ENCODE measurements at places on chromosomes 13 and 19.

DNA sequence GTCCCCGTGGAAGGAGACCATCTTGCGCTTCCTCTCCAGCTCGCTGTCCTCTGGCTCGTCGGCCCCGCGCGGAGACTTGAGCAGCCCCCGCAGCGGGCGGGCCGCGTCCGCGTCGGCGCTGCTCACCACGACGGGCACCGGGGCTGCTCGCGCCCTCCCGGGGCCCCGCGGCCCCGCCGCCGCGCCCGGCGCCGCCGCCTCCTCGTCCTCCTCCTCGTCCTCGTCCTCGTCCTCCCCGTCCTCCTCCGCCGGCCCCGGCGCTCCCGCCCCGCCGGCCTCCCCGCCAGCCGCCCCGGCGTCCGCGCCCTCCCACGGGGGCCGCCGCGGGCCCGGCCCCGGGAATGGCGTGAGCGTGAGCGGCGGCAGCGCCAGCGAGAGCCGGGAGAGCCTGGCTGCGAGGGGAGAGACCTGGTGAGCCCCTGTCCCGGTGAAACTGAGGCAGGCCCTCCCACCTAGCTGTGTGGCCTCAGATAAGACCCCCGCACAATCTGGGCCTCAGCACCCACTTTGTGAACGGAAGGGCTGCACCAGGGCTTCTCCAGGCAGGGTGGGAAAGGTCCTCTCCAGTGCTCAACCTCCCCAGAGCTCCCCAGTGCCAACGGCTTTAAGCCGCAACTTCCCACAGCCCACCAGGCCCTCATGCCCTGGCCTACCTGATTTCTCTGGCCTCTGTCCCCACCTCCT lies 17.8 kb downstream of the LMTK3 start:
- no peak for DNase-seq

- DNase-seq, result no peak
Observed at GRCh38 chr13:22945321-22946226, 235.2 kb upstream of the SGCG start.

DNA sequence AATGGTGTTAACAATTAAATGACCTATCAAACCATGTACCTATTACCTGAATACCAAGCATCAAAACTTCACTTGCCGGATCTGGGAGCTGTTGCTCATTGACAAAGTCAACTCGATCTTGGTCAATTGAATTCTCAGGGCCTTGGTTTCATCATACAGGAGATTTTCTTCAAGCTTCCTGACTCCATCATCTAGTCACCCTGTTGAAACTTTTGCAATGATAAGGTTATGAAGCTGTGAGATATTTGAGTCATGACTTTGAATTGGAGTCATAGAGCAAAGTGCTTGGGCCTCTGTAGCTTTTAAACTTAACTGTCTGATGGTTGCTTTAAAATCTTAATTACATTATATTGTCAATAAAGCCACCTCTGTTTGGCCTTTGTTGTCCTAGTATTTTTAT lies 260.9 kb downstream of the COG6 start:
- DNase-seq, result no peak

DNA sequence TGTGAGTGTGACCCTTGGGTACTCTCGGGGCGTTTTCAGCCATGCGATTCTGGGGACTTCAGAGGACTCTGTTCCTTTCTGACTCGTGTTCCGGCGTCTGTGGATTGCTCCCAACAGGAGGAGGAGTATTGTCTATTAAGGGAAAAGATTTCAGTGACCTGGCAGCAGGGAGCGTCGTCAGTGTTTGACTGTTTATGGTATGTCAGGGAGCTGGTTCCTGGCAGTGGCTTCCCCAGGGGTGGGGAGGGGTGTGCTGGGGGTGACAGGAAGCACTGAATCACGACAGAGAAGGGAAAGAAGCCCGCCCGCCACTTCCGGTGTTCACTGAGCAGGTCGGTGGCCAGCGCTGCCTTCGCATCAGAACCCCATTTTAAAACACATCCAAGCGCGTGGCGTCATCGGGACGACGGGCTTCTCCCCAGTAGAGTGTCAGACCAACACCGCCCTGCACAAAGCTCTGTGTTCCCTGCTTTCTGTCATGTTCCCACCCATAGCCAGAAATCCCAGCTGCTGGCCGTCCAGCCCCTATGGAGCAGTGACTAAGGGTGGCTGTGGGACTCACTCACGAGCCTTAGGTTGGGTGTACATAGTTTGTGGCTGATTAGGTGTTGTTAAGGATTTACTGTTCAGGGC lies 33.8 kb downstream of the COL4A2 start:
- DNase-seq, result peak; percentile 26

- no peak for DNase-seq
Observed at GRCh38 chr13:44396701-44397580, 23.3 kb downstream of the SERP2 start.

GRCh38 chr13:99528547-99528946 lies 27.3 kb downstream of the TM9SF2 start:
- DNase-seq, result peak; percentile 37

- DNase-seq, result no peak
Observed at GRCh38 chr13:112451512-112452379, 75.6 kb downstream of the SPACA7 start.

- no peak for DNase-seq
Observed at GRCh38 chr13:42984691-42985090, 7.3 kb downstream of the EPSTI1 start.

- no peak for DNase-seq
Observed at GRCh38 chr13:113639616-113640262, 18.3 kb downstream of the ATP4B start.

DNA sequence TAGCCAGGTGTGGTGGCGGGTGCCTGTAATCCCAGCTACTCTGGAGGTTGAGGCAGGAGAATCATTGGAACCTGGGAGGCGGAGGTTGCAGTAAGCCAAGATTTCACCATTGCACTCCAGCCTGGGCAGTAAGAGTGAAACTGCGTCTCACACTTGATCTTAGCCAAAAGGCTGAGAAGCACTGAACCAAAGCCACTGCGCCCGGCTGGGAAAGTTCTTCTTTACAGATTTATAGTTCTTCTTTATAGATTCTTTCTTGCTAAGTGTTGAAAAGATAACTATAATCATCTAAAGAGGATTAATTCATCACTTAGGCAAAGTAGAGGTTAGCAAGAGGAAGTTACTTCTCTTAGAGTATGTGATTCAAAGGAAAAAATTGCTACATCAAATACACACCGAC lies 11.1 kb downstream of the ZNF417 start:
- DNase-seq, result no peak

DNA sequence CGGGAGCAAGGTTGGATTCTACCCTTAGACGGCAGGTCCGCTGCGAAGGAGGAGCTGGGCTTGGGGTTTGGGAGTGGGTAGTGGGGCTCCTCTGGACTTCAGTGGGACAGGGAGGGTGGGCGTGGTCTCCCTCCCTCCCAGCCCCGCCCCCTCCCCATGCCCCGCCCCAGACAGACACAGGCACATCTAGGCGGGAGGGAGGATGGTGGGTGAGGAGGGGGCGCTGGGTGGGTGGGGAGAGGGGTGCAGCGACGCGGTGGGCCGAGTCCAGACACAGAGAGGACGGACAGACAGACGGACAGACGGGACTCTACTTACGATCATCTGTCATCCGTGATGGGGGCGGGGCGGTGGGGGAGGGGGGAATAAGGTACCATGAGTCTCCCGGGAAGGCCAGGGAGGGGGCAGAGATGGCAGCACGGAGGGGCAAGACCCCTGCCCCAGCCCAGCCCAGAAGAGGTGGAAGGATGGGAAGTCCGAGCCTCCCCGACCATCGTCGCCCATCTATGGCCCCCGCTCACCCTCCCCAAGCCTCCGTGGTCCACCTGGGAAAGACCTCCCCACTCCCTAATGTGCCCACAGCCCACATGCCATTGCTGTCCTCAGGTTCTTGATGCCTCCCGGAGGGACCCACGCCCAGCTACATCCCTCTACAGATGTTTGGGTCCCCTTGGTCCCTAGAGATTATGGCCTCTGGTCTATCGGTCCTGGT lies 64.8 kb downstream of the UNC13A start:
- no peak for DNase-seq

GRCh38 chr13:81406639-81407292 lies 1065.8 kb upstream of the SPRY2 start:
- no peak for DNase-seq

- no peak for DNase-seq
Observed at GRCh38 chr13:84570831-84571230, 688.6 kb upstream of the SLITRK1 start.

DNA sequence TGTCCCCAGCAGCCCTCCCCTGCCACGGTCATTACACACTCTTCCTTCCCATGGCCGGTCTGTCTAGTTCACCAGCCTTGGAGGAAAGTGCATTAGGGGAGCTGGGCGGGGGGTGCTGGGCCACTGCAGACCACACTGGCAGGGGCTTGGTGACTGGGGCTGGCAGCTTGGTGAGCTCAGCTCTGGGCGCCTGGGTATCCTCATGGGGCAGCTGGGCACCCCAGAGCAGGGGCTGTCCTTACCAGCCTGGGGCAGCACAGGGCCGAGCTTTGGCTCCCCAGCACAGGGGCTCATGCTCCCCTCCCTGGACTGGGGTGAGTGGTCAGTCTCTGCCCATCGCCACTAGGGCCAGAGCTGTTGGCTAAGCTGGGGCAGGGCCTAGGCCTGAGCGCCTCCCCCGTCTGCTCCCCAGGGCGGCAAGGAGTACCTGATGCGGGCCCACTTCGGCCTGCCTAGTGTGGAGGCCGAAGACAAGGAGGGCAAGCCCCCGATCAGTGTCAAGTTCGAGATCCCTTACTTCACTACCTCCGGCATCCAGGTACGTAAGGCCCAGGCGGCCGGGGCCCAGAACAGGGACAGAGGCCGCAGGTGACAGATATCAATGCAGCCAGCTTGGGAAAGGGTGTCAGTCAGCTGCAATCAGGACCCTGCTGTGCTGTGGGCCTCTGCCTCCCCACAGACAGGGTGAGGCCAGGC lies 35.5 kb downstream of the AP1M1 start:
- no peak for DNase-seq

GRCh38 chr19:51108805-51109146 lies 567 bp upstream of the CTU1 start:
- DNase-seq, result no peak

GRCh38 chr19:48499316-48500090 lies 12.1 kb downstream of the LMTK3 start:
- DNase-seq, result no peak

DNA sequence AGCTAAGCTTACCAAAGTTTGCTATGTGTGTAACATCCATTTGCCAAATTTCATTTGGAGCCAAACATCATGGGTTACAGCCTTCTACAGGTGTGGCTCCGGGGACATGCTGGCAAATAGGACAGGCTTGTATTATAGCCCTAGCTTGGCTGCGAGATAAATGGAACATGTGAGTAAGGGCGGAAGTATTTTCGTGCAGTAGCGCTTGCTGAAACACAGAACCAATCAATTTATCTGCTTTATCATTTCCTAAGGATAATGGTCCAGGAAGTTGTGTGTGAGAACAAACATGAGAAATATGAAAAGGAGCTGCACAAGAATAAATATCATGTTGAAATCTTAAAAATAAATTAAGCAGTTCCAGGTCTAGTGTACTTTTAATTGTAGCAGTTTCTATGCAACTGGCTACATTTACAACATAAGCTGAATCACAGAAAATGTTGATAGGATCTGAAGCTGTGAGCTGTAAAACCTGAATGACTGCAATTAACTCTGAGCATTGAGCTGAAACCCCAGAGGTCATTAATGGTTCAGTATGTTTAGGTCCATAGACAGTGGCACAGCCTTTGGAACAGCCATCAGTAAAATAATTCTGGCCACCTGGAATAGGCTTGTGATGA lies 22.2 kb upstream of the ZNF100 start:
- DNase-seq, result no peak

- DNase-seq, result peak; percentile 62
Observed at GRCh38 chr19:40610396-40611064, 9.4 kb downstream of the LTBP4 start.

DNA sequence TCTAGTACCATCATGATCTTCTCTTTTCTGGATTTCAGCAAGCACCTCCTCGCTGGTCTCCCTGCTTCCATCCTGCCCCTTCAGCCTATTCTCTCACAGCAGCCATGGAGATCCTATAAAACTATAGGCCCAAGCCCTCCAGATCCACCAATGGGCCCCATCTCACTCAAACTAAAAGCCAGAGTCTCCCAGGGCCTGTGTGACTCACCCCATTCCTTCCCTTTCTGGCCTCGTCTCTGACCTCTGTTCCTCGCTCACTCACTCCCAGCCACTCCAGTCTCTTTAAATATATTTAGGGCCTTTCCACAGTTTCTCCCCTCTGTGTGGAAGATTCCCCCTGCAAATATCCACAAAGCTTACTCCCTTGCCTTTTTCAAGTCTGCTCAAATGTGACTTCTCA lies 89.7 kb downstream of the HSPH1 start:
- no peak for DNase-seq

- no peak for DNase-seq
Observed at GRCh38 chr13:114129649-114130062, 2.8 kb downstream of the RASA3 start.

GRCh38 chr13:72379581-72379980 lies 347.8 kb downstream of the MZT1 start:
- DNase-seq, result no peak

- DNase-seq, result no peak
Observed at GRCh38 chr13:95903569-95903968, 149.6 kb downstream of the UGGT2 start.

GRCh38 chr13:45258334-45258675 lies 57.5 kb upstream of the KCTD4 start:
- no peak for DNase-seq

GRCh38 chr19:35140962-35141836 lies 1.9 kb upstream of the FXYD7 start:
- DNase-seq, result peak; percentile 95
